ENCODE measurements at places on chromosomes 1 and 21. TPM values are rescaled to one million over a fixed set of nuclear protein-coding genes. Genes with fewer than 3 reads are reported as not detected.

DNA sequence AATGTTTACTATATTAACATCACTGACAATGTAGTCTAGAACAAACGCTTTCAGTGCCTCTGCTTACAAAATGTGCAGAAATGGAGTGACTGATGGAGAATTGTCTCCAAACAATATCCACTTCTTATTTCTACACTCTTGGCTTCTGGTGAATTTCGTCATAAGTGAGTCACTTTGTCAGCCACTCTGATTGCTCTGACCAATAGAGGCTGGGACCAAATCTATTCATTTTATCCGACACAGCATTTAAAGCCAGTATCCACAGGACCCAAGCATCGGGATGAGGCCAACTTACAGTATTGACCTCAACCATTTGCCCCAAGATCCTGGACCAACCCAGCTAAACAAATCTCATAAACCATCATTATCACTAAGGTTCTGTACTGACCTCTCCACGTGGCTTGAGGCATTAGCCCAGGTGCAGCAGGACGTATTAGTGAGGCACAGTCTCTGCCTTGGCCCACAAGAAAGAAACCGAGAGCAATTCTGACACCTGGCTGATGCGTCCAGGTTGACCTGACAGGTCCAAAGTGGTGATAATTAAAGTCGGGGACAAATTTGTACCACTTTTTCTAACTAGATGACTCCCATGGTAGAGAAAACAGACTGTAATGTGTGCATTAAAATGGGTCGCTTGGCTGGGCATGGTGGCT lies 53.3 kb upstream of the ERO1B start:
- DNase-seq, result no peak
- no peaks in the 10 kb centered on the region for H3K36me3 ChIP-seq
- no peak overlapping the region for H3K27ac ChIP-seq
- H3K27me3 ChIP-seq, result no peaks in the 10 kb centered on the region
- no peak overlapping the region for H3K4me3 ChIP-seq

GRCh38 chr1:160657250-160657781 lies 10.5 kb upstream of the SLAMF1 start:
- no peaks in the 10 kb centered on the region for H3K4me1 ChIP-seq
- H3K27me3 ChIP-seq, result no peaks in the 10 kb centered on the region
- H3K27ac ChIP-seq, result no peak overlapping the region
- DNase-seq, result no peak
- H3K36me3 ChIP-seq, result no peaks in the 10 kb centered on the region

DNA sequence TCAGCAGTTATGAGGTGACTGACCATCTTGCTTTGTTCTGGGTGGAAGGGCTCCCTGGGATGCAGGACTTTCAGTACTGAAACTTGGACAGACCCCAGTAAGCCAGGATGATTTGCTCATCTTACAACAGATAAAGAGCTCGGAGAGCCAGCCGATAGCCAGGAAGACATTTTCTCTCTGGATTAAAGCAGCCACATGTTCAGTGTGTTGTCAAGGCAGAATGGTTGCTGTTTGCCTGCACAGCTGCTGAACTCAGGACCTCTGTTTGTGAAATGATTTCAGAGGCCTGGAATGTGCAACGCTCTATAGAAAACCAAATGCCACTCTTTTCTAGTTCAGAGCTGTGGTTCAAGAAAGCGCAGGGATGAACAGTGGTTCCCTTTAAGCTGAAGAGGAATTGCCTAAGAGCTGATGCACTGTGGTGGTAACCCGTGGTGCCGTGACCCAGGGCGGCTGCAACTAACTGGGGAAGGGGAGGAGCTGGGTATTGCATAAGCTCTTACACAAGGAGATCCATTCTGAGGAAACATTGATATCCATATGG lies 40.7 kb downstream of the CASQ2 start:
- no peak overlapping the region for H3K27ac ChIP-seq
- H3K27me3 ChIP-seq, result no peaks in the 10 kb centered on the region
- no peak for DNase-seq
- peaks cover 40% of the 10 kb centered on the region for H3K4me1 ChIP-seq
- no peaks in the 10 kb centered on the region for H3K36me3 ChIP-seq

GRCh38 chr1:16617778-16618580 lies 4.6 kb upstream of the NBPF1 start:
- no peaks in the 10 kb centered on the region for H3K27me3 ChIP-seq
- H3K36me3 ChIP-seq, result peaks cover 8% of the 10 kb centered on the region
- no peak overlapping the region for H3K4me3 ChIP-seq
- no peak overlapping the region for H3K27ac ChIP-seq
- DNase-seq, result no peak

DNA sequence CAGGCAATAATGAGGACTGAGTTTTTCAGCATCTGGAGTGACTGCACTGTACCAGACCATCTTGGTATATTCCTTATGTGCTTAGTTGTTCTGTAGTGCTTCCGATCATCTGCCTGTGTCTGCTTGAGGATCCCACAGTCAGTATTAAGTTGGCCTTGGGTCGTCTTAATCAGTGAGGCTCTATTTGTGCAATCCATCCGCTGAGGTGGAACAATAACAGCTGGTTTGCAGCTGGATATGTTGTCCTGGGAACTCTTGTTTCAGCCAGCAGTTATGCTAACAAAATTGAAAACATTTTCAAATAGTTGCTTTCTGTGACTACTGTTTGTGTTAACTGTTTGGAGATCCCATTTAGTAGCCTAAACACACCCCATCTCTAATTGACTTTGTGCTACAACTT lies 73.7 kb downstream of the LAMC1 start:
- no peaks in the 10 kb centered on the region for H3K27me3 ChIP-seq
- peaks cover 27% of the 10 kb centered on the region for H3K4me1 ChIP-seq
- no peak overlapping the region for H3K4me3 ChIP-seq
- peak overlapping the region; percentile 41 for H3K27ac ChIP-seq

GRCh38 chr1:184965944-184966860 lies 8.1 kb downstream of the NIBAN1 start:
- no peaks in the 10 kb centered on the region for H3K27me3 ChIP-seq
- H3K4me3 ChIP-seq, result no peak overlapping the region
- no peaks in the 10 kb centered on the region for H3K36me3 ChIP-seq

DNA sequence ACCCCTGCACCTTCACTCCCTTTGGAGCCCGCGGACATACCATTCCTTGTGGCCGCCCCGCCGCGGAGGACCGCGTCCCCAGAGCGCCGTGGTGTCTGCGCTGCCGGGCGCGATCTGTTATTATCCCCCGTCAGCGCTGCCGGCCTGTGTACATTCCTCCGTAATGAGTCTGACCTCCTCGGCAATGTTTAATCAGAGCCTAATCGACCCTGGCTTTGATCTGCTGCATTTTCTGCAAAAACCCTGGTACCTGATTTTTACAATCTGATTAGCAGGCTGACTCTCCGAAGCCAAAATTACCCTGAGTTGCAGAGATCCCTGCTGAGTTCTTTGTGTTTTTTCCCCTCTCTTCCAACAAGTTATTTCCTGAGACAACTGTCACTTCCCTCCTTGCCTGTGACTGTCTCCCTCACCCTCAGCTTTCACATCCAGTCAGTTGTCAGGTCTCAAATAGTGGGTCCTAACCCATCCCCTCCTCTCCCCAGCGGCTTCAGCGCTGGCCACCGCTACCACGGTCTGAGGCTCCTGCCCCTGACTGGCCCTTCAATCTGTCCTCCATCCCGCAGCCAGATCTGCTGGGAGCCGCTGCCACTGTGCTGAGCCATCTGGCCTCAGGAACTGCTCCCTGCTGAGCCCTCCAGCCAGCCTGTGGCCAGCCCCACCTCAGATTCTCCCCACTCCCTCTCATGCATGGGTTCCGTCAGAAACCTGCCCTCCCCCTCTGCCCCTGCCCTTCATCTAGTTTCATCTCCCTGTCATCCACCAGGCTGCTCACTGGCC lies 53.5 kb downstream of the GLIS1 start:
- H3K27ac ChIP-seq, result no peak overlapping the region
- H3K4me1 ChIP-seq, result no peaks in the 10 kb centered on the region
- H3K36me3 ChIP-seq, result no peaks in the 10 kb centered on the region

DNA sequence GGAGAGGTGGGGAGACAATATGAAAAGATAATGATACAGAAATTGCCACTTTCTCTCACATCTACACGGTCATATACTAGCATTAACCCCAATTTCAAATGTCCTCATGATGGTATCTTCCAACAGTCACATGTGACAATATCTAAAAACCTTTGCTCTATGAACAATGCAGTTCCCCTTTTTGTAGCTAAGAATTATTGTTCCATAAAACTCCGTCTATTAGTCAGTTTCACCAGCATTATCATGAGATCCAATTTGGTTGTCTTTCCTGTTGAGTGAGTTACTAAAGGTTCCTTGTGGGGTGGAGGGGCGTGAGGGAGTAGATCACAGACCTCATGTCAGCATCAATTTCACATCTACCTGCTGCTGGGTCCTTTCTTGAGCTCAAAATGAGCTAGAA lies 1.7 kb downstream of the TIAM1 start:
- no peaks in the 10 kb centered on the region for H3K27me3 ChIP-seq
- no peak overlapping the region for H3K27ac ChIP-seq
- no peaks in the 10 kb centered on the region for H3K36me3 ChIP-seq
- no peak overlapping the region for H3K4me3 ChIP-seq
- H3K4me1 ChIP-seq, result no peaks in the 10 kb centered on the region

- DNase-seq, result no peak
- no peaks in the 10 kb centered on the region for H3K36me3 ChIP-seq
- no peak overlapping the region for H3K4me3 ChIP-seq
- H3K4me1 ChIP-seq, result peaks cover 17% of the 10 kb centered on the region
- H3K27ac ChIP-seq, result no peak overlapping the region
- no peaks in the 10 kb centered on the region for H3K27me3 ChIP-seq
Observed at GRCh38 chr1:25757151-25757845, 42.7 kb upstream of the SELENON start.

GRCh38 chr1:113793878-113794834 lies 18.1 kb downstream of the RSBN1 start:
- H3K36me3 ChIP-seq, result peaks cover 7% of the 10 kb centered on the region
- H3K4me1 ChIP-seq, result no peaks in the 10 kb centered on the region

DNA sequence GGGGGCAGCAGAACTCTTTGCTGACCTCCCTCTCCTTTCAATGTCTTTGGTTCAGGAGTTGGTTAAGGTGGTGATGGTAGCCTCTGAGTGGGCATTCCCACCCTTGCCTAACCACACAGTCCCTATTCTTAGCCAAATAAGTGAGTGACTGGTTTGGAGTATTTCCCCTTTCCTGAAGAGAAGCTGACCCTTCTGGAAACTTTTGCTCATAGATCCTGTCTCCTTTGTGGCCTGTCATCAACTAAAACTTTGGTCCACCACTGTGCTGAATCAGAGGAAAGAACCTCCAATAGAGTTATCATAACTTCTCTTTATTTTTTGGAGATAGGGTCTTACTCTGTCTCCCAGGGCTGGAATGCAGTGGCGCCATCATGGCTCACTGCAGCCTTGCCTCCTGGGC lies 31.1 kb downstream of the C1orf21 start:
- no peaks in the 10 kb centered on the region for H3K36me3 ChIP-seq
- no peak overlapping the region for H3K4me3 ChIP-seq
- DNase-seq, result no peak
- H3K27ac ChIP-seq, result no peak overlapping the region
- H3K27me3 ChIP-seq, result no peaks in the 10 kb centered on the region

- H3K4me3 ChIP-seq, result no peak overlapping the region
- H3K4me1 ChIP-seq, result peaks cover 4% of the 10 kb centered on the region
- no peak for DNase-seq
Observed at GRCh38 chr1:178933709-178934490, 63.0 kb upstream of the ANGPTL1 start.

DNA sequence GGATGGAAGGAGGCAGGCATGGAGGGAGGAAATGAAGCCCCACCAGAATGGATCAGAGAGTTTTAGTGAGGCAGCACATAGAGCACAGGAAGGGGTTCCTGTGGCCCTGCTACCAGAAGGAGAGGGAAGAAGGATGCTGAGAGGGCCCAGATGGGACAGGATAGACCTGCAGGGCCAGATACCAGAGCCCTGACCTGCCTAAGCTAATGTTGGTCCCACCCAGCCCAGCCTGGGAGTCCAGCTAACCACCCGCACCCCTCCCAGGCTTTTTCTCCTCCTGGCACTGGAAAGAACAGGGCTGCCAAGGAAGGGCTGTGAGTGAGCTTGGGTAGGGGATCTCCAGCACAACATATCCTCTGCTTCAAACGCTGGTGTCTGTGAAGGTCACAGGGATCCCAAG lies 6.9 kb downstream of the NECTIN4 start:
- DNase-seq, result no peak
- no peaks in the 10 kb centered on the region for H3K36me3 ChIP-seq
- H3K4me3 ChIP-seq, result no peak overlapping the region
- no peaks in the 10 kb centered on the region for H3K4me1 ChIP-seq
- no peaks in the 10 kb centered on the region for H3K27me3 ChIP-seq

GRCh38 chr21:46122758-46123683 lies 25.1 kb downstream of the COL6A2 start:
- H3K27me3 ChIP-seq, result no peaks in the 10 kb centered on the region
- no peak for DNase-seq
- H3K36me3 ChIP-seq, result peaks cover 18% of the 10 kb centered on the region

DNA sequence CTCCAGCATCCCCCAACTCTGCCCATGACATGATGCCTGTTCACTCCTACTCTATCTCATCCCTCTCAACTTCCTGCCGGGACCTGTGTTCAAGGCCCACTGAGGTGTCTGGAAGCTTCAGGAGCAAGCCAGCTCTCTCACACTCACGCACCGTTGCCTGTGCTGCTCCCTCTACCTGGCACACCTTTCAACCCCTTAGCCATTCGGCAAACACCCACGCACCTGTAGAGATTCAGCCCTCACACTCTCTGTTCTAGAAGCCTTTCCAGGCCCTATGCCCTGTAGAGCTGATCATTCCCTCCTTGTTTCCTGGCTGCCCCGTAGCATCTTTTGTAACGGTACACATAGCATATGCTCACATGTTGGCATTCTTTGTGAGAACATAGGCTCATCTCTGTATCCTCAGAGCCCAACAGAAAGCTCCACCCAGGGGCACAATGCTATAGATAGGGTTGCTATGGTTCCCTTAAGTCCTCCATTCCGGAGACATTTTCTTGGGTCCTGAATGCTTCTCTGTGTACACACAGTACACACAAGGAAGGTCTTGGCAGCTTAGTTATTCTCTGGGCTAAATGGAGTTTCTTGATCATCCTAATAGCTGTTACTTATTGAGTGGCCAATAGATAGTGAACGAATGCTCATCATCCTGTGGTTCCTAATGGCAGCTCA lies 1.3 kb downstream of the C8B start:
- no peaks in the 10 kb centered on the region for H3K27me3 ChIP-seq
- DNase-seq, result no peak
- peaks cover 5% of the 10 kb centered on the region for H3K4me1 ChIP-seq
- no peak overlapping the region for H3K27ac ChIP-seq

GRCh38 chr1:228767636-228768354 lies 32.5 kb downstream of the RHOU start:
- DNase-seq, result peak; percentile 74
- no peaks in the 10 kb centered on the region for H3K4me1 ChIP-seq
- H3K27me3 ChIP-seq, result no peaks in the 10 kb centered on the region
- no peak overlapping the region for H3K27ac ChIP-seq

The SYNC gene
- 7.5 TPM for total RNA-seq

The LYPD8 gene
- total RNA-seq, result not detected

The SAMD11 gene
- 7.4 TPM for total RNA-seq

The DISC1 gene
- 6.9 TPM for total RNA-seq

The DSCAM gene
- total RNA-seq, result not detected

The SPRR2G gene
- not detected for total RNA-seq

The IL23R gene
- not detected for total RNA-seq

The ZNF695 gene
- not detected for total RNA-seq

The TMEM82 gene
- not detected for total RNA-seq

The KRTAP13-2 gene
- not detected for total RNA-seq

The TMEM125 gene
- 50.8 TPM for total RNA-seq

The SLFNL1 gene
- total RNA-seq, result 0.81 TPM

The B3GALT2 gene
- 0.67 TPM for total RNA-seq
